T-helper 2 cell (primary cell): ENCODE measurements at places on chromosomes 5 and 9.

DNA sequence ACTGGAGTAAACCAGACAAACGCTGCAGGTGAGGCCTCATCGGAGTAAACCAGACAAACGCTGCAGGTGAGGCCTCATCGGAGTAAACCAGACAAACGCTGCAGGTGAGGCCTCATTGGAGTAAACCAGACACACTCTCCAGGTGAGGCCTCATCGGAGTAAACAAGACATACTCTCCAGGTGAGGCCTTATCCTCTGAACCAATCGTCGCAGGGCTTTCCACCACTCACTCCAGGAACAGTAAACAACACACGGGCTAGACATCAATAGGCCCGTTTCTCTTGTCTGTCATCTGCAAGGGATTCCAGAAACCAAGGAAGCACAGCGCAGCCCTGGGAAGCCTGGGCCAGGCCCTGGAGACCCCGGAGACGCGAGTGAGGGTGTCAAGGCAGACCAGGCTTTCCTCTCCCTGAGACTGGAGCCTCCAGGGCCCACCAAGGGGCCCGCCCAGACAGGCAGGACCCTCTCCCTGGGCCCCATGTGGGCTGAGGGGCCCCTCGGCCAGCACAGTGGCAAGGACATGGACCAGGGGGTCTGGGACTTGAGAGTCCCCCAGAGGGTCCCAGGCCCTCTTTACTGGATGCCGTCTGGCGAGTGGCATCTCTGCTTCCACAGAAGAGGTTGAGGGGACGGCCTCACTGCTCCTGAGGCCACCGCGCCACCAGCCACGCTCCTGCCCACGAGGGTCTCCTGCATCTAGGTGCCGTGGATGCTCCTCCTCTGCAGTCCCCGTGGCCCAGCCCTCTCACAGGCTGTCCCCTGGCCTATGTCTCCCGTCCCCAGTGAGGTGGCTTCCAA lies 26.4 kb upstream of the NSMF start:
- DNase-seq = no peak

DNA sequence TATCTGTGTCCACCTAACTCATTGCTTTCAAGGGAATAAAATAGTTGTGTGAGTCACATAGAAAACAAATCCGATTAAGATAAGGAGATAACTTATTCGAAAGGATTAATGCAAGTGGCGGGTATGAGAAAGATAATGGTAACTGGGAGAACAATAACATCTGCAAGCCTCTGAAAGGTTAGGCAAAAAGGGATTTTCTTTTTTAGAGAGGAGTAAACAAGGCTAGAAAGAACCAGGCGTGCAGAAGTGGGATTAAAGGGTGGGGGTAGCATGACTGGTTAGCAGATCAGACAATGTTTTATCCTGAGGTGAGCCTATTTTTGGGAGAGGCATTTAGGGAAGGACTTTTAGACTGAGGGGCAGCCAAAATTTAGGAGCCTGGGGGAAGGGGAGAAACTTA lies 34.7 kb upstream of the JMY start:
- DNase-seq = no peak

GRCh38 chr5:142012186-142012785 lies 541 bp downstream of the GNPDA1 start:
- DNase-seq = peak; percentile 33

- DNase-seq = no peak
These were observed 159.2 kb upstream of the WWC1 start for GRCh38 chr5:168132241-168132641.

DNA sequence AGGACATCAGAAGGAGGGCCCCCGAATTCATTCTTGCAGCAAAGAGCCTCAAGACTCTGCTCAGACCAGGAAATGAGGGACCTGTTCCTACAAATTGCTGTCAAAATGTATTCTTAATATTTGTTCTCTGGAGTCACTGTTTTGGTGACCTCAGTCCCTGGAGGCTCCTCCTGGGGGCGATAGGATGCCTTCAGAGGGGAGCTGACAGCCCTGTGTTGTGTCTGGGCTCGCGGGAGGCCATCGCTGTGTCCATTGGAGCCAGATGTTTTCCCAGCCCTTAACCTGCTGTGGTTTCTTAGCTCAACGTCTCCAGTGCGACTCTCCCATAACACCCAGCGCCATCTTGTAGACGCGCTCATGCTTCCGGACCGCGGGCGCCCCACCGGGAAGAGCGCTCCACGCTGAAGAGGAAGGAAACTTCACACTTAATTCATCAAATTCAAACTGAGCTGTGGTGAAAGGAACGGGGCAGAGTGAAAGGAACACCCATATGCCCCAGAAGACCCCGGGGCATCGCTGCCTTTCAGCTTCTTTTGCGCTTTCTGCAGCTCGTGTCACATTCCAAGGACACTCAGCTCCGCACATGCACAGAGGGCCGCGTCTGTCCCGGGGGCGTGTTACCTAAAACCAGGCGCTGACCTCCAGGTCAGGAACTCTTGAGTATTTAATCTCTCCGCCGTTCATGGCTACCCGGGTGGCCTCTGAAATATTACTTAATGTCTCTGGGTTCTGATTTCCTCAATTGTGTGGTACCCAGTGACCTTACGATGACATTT lies 112.3 kb upstream of the GDNF start:
- no peak for DNase-seq

DNA sequence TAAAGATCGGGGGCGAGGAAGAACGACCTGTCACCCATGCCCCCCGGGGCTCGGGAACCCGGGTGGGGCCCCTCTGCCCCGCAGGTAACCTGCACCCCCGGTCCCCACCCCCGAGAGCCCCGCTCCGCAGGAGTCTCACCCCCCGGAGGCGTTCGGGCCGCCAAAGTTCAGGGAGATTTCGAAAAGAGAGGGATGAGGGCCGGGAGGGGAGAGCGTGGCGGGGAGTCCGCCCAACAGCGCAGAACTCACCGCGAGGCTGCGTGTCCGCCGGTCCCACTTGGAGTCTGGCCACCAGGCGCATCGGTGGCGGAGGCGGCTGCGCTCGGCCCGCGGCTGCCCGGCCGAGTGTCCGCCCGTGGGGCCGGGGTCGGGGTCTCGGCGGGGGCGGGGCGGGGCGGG lies at the start of gene PHF19:
TSS of gene PHF19 (minus strand) at position 347 of the 399 bp plus-strand sequence. CDS start 2,447 bp downstream, outside the sequence.
- DNase-seq = no peak

DNA sequence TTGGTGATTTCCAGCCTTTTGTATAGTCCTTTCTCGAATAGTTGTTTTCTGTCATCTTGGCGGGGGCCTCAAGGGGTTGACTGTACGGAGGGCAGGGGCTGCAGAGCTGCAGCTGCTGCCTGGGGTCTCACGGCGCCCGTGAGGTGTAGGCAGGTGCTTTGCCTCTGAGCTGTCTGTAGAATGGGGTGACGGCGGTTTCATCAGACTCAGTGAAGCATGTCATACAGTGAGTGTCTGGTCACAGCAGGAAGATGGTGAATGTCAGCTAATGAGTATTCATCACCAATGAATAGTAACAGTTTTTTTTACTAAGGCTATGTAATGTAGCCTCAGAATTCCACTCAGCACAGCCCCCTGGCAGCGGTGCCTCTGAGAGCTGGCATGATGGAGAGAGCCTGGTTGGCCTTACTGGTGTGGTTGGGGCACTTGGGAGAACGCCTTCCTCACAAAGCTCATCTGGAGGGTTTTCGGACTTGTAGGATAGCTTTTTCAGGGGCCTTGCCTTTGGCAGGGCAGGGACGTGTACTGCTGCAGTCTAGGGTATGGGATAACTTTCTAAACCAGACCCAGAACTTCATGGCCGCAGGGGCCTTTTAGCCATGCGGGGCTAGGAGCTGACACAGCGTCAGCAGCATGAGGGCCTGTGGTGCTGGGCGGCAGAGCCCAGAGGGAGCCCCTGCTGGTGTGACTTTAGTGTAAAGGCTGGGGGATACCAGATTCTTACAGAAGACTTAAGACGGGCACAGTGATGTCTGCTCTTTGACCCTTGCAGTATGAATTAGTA lies 15.0 kb downstream of the TENT4A start:
- no peak for DNase-seq

- DNase-seq = no peak
These were observed 125.4 kb downstream of the DOCK2 start for GRCh38 chr5:169762338-169763095.

- no peak for DNase-seq
These were observed 133.3 kb upstream of the HAND1 start for GRCh38 chr5:154611341-154611767.

GRCh38 chr5:173456751-173457171 lies 128.5 kb upstream of the STC2 start:
- no peak for DNase-seq

- DNase-seq = no peak
These were observed 32.6 kb upstream of the ANXA1 start for GRCh38 chr9:73118898-73119554.

DNA sequence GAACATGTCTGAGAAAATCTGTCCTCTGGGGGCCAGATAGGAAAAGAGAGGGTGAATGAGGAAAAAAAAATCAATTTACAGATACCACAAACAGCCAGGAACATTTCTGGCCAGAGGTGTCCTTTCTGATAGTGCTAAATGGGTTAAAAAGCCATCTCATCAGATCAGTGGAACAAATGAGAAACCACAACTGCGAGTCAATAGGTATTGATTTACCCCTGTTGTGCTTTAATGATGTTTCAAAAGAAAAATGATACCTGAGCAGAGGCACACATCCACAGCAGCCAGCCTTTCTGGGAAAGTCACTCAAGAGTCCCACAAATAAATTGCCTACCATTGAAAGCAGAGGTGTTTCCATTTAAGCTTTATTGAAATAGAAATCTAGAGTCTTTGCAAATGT lies 79.3 kb upstream of the PTGER4 start:
- no peak for DNase-seq

- DNase-seq = peak; percentile 77
These were observed 106.5 kb upstream of the LRRTM2 start for GRCh38 chr5:138981586-138981985.

DNA sequence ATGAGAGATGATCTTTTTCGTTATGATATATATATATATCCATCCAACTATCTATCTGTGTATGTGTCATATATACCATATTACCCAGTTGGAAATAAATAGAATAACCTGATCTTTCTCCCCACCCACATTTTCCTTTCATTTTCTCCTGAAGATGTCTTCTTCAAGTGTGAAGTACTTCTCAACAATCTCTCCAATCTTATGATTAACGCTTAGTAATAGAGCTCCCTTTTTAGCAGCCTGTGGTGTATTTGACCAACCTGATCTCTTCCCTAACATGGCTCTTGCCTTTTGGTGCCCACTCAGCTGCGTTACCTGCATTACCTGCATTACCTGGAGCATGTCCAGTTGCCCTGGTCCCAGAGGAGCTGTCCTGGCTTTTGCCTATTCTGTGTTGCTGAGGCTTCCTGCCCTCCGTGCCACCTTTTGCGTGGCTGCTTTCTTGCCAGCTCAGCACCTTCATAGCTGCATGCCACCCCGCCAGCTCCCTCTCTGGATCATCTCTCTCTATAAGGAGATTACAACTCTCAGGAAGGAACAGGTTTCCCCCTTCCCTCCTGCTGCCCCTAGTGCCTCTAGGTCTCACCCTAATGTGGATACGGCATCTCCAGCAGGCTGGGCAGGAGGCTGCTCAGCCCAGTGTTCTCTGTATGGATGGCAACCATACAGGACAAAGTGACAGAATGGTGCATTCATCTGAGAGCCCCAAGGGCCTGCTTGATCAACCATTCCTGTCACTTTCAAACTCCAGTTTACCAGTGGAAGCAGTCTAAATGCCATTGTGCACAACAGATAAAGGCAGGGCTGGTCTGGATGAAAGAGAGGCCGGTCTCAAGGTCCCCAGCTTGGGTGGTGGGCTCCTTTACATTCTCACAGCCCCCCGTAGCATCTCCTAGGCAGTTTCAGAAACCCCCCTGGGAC lies 126.7 kb downstream of the GADD45G start:
- DNase-seq = no peak

GRCh38 chr5:103041071-103041676 lies 78.8 kb downstream of the GIN1 start:
- DNase-seq = no peak

- no peak for DNase-seq
These were observed 211.9 kb downstream of the AOPEP start for GRCh38 chr9:94938384-94938783.

- no peak for DNase-seq
These were observed 3.4 kb downstream of the DPH7 start for GRCh38 chr9:137575364-137575715.

GRCh38 chr5:133865113-133865512 lies 103.3 kb downstream of the C5orf15 start:
- DNase-seq = no peak

DNA sequence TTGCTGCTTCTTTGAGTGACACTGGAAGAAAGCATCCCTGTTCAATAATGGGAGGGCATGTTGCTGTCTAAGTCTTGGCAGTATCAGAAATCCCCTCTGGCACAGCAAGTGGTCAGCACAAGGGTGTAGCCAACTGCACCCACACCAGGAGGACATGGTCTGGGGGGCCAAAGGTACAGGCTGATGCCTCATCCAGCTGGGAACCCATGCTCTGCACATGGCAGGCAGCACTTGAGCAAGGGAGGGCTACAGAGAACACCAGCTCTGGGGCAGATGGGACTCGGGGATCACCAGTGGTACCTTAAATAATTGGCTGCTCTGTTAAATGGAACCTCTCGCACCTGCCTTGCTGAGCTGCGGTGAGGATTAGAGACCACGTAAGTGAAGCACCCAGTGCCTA lies 265.2 kb downstream of the SYK start:
- DNase-seq = no peak

DNA sequence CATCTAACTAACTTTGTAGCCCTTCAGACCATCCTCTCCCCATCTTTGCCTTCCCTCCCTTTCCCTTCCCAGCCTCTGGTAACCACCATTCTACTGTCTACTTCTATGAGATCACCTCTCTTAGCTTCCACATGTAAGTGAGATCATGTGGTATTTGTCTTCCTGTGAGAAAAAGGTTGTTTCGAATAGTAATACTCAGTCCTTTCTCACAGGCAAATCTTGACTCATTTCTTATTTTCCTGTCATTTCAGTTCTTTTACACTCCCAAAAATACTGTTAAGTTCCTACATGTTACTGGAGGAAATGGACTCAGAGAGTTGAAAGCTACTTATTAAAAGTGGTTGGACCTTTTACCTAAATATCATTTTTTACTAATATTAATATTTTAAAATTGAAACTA lies 82.1 kb downstream of the SLF1 start:
- no peak for DNase-seq

- DNase-seq = no peak
These were observed 26.4 kb downstream of the FGD3 start for GRCh38 chr9:92973700-92974099.

DNA sequence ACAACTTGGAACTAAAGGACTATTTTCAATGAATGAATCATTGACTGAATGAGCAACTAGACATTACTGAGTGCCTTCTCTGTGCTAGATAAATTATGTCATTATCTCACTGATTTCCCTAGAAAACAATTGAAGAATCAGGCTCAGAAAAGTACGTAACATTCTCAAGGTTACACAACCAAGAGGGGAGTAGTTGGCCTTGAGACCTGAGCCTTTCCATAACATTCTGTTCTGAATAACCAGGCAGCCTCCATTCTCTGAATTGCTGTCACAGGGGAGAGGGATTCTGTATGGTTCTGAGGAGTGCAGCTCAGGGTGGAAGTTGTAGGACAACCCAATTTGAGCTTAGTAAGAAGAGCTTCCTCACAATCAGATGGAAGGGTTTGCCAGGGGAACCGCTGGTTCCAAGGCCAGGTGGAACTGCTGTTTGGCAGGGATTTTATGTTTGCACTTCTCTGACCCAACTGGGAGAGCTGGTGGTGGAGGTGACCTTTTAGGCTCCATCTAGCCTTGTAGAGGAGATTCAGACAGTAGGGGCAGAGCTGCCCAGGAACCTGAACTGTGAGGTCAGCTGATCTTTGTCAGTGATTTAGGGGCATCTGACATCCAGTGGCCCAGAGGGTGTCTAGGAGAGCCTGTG lies 16.3 kb downstream of the POLR1E start:
- no peak for DNase-seq

GRCh38 chr5:145936401-145937131 lies at the start of gene SH3RF2:
Gene SH3RF2 (plus strand): TSS chr5:145936578. CDS start chr5:145937929, 1,351 bp downstream.
- DNase-seq = peak; percentile 4

GRCh38 chr5:116571568-116572349 lies 2.9 kb downstream of the SEMA6A start:
- no peak for DNase-seq
